Muscle of back (tissue), 13 donors: ENCODE measurements at places on chromosomes 2 and 18.
A peak's percentile ranks its signal among the peaks of the same experiment; 100 is the strongest.

- peak; percentile 82 for DNase-seq
Observed at GRCh38 chr2:177332026-177332991, 60.3 kb upstream of the AGPS start.

GRCh38 chr2:85797921-85798320, 44.1 kb downstream of the ATOH8 start:
- no peak for DNase-seq

DNA sequence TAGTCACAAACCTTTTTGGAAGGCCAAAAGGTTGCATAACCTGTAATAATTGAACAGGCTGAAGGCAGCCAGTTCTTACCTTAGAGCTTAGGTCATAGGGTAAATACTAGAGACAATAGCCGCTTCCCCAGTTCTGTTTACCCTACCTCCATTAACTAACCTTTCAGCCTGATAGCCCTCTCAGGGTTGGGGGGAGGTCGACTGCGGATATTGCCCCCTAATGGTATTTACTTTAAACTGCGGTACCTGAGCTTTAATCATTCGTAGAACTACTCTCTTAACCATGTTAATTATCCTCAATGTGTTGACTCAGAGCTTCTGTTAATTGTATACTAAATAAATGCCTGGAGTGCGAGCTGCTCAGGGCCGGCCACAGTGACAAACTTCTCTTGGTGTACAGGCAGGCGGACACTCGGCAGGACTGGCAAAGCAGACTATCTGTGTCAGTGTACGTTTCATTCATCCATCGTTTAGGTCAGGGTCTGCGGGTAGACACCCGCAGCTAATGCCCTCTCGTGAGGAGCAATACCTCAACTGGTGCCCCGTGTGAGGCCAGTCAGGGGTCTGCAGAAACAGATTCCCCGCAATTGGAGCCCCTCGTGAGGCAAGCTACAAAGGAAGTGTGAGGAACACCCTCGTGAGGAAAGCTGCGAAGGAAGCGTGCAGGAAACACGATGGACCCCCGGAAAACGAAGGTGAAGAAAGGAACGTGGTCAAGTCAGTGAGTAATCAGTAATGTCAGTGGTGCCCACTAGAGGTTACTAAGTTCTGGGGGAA, 115.3 kb upstream of the SCN7A start:
- no peak for DNase-seq

GRCh38 chr18:10460414-10461018, 6.1 kb downstream of the APCDD1 start:
- DNase-seq, result no peak

DNA sequence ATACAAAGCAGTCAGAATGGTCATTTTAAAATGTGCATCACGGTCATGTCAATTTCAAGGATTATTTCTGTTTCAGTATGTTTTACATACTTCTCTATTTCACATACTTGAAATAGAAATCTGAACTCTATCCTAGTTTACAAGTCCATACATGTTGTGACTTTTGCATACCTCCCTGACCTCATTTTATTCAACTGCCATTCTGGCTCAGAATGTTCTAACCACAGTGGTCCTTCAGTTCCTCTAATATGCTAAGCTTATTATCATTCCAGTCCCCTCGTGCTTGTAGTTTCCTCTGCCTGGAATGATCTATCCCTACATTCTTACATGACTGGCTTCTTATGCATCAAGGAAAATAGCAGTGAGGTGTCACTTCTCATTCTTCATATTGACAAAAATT, 295.6 kb downstream of the KIAA1328 start:
- DNase-seq, result no peak

- no peak for DNase-seq
Observed at GRCh38 chr2:43521568-43521967, 74.3 kb downstream of the THADA start.

DNA sequence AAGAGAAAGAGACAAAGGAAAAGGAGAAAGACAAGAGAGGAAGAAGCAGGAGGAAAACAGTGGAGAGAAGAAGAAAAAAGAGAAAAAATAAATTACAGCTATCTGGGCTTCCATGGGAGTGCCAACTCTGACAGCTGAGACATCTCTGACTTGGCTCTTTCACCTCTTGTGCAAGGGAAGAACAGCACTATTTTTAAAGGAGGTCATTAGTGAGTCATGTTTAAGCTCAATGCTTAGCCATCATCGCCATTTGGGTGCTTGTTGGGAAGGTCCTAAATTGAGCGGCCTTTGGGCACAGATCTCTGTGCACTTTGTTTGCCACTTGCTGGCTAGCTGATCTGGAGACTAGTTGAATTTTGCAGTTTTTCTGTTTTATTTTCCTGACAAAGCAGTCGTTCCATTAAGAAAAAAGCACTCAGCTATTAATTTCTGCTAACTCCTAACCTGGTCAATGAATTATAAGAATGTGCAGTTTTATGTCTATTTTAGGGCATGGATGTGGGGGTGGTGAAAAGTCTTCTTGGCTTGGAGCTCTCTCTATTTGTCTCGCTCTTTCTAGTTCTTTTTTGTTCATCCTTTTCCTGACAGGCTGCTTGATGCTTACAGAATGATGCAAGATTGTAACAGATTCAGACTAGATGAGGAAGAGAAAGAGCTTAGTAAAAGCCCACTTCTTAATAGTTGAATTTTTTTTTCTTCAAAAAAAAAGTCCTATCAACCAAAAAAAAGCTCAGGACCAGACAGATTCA, 231.5 kb downstream of the SLC8A1 start:
- peak; percentile 66 for DNase-seq

DNA sequence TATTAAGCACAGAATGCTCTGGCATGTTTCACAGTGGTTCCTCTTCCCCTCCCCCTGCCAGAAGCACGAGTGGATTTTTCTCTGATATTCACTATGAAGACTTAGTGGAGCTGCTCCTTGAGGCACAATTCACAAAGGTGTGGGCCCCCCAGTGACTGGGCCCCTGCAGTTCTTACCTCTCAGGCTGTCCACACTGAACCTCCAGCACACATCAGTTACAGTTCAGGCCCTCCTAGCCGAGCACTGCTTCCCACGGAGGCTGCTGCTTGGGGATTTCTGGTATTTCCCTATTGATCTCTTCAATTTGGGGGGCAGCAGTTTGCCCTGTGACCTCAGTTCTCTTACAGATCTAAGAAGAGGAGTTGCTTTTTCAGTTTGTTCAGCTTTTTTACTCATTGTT, 236.1 kb downstream of the SH3RF3 start:
- no peak for DNase-seq

GRCh38 chr18:22177327-22177871, 8.0 kb downstream of the GATA6 start:
- no peak for DNase-seq

DNA sequence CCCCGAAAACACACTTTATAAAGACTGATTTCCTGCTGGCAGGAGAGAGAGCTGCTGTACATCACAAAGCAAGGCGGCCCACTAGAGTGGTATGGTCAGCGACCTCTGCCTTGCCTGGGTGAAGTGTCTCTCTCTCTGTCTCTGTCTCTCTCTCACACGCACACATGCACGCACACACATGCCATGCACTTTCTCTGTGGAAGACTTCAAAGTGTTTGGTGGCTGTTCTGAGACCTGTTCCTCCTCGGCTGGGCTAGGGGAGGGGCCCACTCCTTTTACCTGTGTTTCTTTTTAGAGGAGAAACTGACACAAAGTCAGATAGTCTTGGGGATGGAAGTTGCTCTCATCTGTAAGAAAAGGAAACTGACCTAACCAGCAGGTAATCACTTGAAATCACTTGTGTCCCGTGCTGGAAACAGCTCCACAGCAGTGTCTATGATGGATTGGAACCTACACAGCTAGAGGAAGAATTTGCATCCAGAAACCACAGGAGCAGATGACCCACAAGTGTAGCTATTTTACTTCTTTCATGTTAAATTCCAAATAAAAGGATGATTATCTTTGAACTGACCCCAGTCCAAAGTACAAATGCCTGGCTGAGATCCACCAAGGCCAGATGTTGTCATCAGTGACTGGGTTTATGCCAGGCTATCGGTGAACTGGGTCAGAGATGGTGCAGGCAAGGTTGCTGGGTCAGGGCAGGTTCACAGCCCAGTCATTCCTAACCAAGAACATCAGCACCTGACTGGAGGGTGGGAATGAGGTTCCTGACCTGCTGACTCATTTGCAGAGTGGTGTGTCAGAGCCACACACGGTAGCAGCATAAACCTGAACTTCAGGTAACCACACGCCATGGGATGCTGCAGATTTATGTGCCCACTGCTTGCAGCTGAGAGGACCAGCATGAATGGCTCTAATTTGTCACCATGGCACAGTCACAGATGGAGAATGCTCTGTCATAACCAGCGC, 63.0 kb downstream of the NPAS2 start:
- no peak for DNase-seq
